ENCODE measurements at places on chromosomes 7 and 10.

- no peak for DNase-seq
These were observed 34.1 kb upstream of the RAB11FIP2 start for GRCh38 chr10:118080817-118081216.

- peak; percentile 90 for DNase-seq
These were observed 2.3 kb downstream of the KLF6 start for GRCh38 chr10:3782451-3783315.

DNA sequence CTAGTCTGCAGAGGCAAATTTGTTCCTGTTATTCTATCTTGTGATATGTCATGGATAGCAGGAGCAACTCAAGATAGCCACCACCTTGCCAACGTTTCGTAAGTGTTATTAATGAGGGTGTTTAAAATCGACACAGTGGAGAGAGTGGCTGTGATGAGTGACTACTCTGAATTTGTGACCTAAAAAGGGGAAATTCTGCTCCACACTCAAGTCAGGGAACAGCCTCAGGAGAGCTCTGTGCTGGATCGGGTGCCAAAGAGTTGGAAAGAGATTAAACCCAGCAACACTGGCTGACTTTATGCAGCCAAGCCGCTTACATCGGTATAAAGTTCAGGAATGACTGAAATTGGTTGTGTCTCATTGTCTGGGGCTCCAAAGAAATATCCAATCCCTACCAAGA is 9.5 kb downstream of the TACC2 start:
- no peak for DNase-seq

GRCh38 chr7:37032258-37032601 is 307.9 kb upstream of the AOAH start:
- DNase-seq, result no peak

DNA sequence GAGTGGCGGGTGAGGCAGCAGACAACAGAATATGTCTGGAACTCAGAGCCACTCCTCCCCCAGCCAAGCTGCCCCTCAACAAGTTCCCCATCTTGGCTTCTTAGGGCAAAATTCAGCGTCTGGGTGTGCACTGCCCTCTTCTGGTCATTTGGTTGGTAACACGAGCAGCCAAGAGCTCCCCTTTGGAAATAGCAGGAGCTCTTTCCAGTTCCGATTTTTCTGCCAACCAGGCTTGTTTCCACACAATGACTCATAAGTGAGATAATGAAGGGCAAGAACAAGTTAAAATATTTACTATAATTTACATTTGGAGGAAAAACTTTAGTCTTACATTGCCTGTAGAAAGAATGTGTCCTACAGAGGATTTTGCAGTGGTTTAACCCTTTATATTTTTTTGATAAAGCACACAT is 70.5 kb downstream of the ADCYAP1R1 start:
- DNase-seq, result peak; percentile 69

DNA sequence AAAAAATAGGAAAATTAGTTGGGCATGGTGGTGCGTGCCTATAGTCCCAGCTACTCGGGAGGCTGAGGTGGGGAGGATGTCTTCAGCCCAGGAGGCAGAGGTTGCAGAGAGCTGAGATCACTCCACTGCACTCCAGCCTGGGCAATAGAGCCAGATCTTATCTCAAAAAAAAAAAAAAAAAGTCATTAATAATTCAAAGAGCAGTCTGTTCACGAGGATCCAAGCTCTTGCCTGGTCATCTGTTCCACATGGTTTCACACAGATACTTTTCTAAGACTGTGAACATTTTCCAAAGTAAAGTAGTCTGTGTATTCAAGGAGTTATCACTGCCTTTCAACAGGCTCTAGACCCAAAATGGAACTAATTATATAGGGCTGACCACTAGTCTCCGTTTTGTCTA is 86.9 kb downstream of the ZNF277 start:
- DNase-seq, result no peak

GRCh38 chr7:90657481-90657880 is 61.4 kb downstream of the CDK14 start:
- DNase-seq, result no peak

DNA sequence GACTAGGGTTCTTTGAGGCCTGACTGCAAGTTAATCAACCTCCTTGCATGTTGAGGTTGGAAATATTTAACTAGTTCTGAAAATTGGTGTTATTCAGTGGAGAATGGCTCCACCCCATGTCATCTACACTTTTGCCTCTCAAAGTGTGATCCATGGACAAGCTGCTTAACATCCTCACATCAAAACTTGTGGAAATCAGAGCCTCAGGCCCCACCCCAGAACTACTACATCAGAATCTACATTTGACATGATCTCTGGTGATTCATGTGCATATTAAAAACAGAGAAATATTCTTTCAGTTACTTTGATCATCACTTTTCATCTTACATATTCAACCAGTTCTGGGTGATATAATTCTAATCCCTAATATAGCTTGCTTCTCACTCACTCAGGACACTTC is 632.9 kb downstream of the ARL4A start:
- DNase-seq, result no peak

- DNase-seq, result no peak
These were observed 85.1 kb downstream of the CARD11 start for GRCh38 chr7:2958416-2959102.

- no peak for DNase-seq
These were observed 40.2 kb downstream of the CYCS start for GRCh38 chr7:25084821-25085220.

- DNase-seq, result peak; percentile 16
These were observed 63.3 kb upstream of the PRKG1 start for GRCh38 chr10:51010977-51011376.

DNA sequence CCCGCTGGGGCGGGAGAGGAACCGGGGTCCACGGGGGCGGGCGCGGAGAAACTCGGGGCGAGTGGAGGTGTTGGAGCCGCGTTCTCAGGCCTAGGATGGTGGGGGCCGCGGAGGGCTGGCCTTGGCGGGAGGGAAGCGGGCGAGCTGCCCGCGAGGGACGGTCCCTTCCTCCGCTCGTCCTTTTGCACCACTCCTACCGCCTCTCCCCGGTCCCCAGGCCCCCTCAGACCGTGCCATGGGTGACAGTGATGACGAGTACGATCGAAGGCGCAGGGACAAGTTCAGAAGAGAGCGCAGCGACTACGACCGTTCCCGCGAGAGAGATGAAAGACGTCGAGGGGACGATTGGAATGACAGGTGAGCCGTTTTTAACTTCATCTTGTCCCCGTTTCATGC is 451 bp downstream of the SRRT start:
- DNase-seq, result no peak

GRCh38 chr7:47893238-47893637 is 55.0 kb downstream of the PKD1L1 start:
- no peak for DNase-seq

- no peak for DNase-seq
These were observed 36.6 kb downstream of the FZD9 start for GRCh38 chr7:73470208-73470607.

DNA sequence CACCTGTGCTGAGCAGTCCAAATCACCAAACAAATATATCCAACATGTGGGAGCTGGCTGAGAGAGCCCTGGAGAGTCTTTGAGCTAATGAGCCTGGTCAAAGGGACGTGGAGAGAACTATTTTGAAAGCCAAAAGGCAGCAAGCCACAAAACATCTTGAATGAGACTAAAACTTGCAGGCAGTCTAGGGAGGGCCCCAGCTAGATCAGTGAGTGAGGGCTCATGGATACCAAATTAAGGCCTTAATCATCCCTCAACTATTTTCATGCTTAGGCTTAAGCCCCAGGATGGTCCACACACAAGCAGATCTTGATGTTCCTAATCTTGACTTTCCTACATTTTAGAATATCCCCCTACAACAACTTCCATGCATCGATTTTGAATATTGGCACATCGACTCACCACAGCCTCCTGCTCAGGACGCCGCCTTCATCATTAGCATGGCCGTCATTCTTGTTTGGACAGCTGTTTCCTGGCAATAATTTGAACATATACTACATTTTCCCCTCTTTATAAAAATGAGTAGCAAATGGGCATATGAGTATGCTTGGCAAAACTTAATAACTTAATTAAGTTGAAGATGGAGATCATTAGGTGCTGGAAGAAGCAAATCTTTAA is 86.9 kb upstream of the ADAM12 start:
- DNase-seq, result no peak

GRCh38 chr7:31192986-31193385 is 140.9 kb downstream of the ADCYAP1R1 start:
- peak; percentile 55 for DNase-seq

DNA sequence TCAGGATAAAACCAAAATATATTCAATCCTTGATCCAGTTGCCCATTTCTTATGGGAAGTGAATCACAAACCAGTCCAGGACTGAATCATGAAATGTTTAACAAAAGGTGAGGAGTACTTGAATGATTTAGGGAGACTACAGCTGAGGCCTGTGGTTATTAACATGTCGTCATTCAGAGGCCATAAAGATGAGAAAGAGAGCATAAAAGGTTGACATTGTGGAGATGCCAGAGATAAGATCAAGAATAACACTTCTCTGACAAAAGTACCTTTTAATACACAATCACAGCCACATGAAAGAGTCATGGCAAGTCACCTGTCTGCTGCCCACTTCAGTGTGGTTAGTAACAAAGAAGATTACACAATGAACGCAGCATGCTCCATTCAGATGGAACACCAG is 1195.7 kb upstream of the SORCS1 start:
- DNase-seq, result no peak

DNA sequence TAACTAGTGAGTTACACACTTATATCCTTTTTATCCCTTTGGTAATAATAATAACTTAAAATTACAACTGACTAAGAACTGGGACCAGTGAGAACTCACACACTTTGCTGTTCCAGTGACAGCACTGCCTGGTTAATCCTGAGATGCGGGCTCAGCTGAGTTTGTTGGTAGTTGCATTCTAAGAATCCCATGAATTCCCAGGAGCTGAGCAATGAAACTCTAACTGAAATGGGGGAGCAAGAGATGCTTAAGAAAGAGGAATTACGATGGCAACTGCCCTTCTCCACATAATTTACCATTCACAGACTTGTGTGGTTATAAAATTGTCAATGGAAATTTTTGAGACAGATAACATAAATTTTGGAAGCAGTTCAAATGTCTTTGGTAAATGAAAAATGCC is 659.4 kb downstream of the MAGI2 start:
- no peak for DNase-seq

DNA sequence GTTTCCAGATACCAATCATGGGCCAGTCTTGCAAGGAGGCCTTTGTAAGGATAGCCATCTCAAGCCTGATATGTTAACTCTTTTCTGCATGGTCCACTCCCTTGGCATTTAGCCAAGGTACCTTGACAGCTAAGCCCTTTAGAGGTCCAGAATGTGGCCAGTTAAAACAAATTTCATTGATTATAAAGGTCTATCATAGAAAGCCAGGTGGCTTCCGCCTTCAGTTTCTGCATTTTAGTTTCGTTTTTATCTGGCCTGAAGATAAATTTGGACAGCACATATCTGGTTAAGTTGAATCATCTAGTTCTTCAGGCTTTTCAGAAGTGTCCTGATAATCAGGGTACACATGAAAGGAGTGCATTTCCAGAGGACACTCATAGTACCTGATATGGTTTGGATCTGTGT is 30.7 kb downstream of the ANKIB1 start:
- no peak for DNase-seq

DNA sequence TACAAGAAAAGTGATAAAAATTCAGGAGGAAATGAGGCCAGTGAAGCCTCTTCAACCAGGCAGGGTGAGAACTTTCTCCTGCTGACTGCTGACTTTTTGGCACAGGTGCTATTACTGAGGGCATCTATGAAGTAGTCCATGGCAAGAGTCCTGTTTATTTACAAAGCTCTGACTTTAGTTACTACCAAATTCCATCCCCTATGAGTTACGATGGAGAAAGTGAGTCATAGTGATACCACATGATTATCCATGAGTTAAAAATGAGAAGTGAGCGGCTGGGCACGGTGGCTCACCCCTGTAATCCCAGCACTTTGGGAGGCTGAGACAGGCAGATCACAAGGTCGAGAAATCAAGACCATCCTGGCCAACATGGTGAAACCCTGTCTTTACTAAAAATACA is 19.9 kb downstream of the CCDC3 start:
- DNase-seq, result no peak

GRCh38 chr10:130028465-130028819 is 64.4 kb upstream of the EBF3 start:
- no peak for DNase-seq

DNA sequence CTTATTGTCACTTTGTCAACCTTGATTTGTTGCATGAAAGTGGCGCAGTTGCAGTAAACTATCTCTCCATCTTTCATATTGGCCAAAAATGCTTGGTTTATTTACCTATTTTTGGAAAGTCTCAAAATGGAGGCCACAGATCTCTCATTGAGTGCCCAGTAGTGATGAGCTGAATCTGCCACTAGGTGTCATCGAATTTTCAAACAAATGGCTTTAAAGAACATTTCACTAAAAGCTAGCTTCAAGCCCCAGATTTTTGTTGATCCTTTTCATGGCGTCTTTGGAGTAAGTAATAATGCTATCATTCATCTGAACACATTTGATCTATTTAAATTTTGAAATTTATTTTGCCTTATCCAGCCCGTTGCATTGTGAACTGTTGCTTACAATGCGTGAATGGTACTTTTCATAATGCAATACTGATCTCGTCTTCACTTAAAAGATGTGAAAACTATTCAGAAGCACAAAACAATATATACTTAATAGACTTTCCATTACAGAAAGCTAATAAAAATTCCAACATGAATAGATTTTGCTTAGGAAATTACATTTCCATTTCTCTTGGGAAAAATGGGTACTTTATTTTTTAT is 236.2 kb downstream of the DNAJB9 start:
- no peak for DNase-seq

- no peak for DNase-seq
These were observed 69.5 kb downstream of the NPSR1 start for GRCh38 chr7:34727464-34727995.

- DNase-seq, result peak; percentile 64
These were observed 17.5 kb downstream of the ATP6V1F start for GRCh38 chr7:128879939-128880746.

DNA sequence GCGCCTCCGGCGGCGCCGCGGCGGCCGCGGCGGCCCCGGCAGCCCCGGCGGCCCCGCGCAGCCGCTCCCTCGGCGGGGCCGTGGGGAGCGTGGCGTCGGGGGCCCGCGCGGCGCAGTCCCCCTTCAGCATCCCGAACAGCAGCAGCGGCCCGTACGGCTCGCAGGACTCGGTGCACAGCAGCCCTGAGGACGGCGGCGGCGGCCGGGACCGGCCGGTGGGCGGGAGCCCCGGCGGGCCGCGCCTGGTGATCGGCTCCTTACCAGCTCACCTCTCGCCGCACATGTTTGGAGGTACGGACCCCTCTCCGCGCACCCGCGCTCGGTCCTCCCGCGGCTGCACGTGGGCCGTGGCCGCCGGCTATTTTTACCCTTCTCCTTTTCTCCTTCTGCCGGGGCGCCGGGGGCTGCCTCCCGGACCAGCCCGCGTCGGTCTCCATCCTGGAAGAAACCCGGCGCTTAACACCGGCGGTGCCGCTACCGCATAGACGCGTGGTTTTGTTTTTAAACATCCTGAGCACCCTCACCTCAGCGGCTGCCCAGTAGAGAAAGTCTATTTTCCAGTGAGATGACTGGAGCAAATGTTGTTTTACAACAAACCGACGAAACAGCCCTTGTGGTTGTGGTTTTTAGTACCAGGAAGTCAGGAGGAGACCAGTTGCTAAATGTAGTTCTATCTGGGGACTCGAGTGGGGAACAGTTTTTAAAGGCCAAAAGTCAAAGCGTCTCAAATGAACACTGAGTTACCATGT is 1.3 kb downstream of the ZNRF2 start:
- DNase-seq, result peak; percentile 37

- no peak for DNase-seq
These were observed 139.0 kb downstream of the NRF1 start for GRCh38 chr7:129750501-129750900.

Measured in globus pallidus (tissue), 1 donor.